Fibroblast of pulmonary artery (primary cell): ENCODE measurements at places on chromosomes 3 and 15.

GRCh38 chr3:197030379-197031314 is 1.0 kb upstream of the MELTF start:
- no peak for DNase-seq

GRCh38 chr3:72951259-72951722 is 45.3 kb upstream of the PPP4R2 start:
- no peak for DNase-seq

DNA sequence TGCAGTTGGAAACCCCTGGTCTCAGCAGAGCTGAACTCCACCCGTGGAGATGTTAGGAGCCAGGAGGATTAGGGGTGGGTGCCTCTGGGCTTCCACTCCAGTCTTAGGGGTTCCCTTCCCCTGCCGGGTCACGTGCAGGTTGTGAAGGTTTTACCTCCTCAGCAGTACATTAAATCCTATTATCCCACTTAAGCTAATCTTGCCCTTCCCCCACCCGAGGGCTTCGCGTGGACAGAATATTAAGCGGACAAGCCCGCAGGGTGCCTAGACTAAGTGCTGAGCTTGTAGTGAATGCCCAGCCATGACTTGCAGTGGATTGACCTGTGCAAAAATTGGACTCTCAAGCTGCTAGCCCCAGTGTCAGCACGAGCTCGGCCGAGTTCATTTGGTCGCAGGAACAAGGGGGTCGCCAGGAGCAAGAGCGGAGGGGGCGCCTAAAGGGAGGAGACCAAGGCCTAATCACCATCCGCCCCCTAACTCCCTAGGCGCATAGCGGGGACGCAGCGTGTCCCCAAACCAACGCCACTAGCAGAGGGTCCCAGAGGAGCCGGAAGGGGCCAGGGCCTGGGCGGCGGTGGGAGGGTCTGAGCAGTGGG is 498 bp upstream of the SEMA4B start:
- DNase-seq: no peak

DNA sequence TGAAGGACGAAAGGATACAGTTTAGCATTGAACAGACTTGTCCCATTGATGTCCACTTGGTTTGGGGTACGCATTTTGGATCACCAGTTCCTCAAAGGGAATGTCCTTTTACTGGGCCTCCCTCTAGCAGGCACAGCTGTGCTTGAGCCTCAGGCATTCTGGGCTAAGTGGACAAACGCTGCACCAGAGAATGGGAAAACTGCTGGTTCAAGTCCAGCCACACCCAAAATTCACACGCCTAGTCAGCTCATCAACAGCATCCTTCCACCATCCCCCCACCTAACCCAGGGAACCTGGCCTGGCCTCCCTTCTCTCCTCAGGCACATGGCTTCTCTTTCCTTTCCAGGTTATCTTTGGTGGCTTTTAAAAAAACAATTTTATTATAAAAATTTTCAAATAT is 59.1 kb upstream of the ALDH1A3 start:
- DNase-seq: no peak

GRCh38 chr15:28026221-28026620 is 72.9 kb downstream of the OCA2 start:
- no peak for DNase-seq

GRCh38 chr3:64467255-64467944 is 220.4 kb downstream of the ADAMTS9 start:
- DNase-seq: no peak

GRCh38 chr15:65042776-65043327 is 2.3 kb upstream of the SLC51B start:
- no peak for DNase-seq
